ENCODE measurements at places on chromosomes 1 and 21.

DNA sequence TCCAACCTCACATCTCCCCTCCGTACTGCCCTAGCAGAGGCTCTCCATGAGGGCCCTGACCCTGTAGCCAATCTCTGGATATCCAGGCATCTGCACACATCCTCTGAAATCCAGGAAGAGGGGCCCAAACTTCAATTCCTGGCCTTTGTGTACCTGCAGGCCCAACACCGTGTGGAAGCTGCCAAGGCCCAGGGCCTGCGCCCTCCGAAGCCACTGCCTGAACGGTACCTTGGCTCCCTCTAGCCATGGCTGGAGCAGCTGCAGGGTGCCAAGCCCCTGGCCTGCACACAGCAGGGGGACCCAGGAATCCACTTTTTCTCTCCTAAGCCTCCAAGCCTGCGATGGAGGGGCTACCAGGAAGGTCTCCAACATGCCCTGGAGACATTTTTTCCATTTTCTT lies 84.2 kb downstream of the PTGER3 start:
- DNase-seq, result no peak

DNA sequence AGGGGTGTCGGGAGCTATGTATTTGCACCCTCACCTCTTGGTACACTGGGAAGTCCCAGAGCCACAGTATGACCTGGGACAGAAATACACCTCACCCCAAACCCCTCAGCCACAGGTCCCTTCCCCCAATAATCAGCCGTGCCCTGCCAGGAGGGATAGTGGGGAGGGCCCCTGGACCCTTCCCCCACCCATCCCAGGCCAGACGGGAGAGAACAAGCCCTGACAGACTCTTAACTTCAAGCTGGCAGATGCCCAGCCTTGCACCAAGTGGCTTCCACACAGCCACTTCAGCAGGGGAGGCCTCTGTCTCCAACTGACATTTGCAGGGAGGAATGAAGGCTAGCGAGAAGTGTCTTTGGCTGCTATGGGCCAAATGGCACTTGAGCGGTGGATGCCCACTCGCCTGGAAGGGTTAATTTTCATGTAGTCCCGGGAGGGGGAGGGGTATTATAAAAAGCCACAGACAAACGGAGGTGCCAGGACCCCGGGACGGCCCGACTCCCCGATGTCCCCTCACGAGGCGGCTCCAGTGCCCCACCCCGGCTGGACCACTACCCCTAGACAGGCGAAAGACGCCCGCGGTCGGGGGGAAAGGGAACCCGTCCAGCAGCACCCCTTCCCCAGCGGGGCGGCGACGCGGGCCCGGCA lies 495 bp downstream of the SYNC start:
- peak; percentile 55 for DNase-seq

DNA sequence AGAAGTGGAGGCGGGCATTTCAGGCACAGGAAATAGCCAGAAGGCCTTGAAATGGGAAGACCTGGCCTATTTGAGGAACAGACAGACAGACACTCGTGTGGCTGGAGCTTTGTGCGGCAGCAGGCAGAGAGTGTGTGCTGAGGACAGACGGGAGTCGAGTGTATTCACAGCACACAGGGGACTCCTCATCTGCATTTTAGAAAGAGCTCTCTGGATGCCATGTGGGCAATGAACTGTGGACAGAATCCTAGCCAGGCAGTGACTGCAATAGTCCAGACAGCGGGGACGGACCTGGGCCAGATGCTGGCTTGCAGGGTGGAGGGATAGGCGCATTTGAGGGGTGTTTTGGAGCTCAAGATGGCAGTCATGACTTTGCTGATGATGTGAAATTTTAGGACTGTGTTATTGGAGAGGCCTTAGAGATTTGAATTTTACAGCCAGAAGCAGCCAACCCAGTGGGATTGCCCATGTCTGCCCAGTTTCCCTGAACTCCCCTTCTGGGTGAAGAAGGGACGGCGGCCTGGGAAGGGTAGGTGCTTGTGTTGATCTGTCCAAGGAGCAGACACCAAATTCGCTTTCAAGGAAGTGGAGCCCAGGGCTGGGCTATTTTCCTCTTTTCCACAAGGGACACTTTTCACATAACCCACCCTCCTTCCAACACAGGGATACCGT lies 43.7 kb downstream of the CHAF1B start:
- DNase-seq, result no peak

DNA sequence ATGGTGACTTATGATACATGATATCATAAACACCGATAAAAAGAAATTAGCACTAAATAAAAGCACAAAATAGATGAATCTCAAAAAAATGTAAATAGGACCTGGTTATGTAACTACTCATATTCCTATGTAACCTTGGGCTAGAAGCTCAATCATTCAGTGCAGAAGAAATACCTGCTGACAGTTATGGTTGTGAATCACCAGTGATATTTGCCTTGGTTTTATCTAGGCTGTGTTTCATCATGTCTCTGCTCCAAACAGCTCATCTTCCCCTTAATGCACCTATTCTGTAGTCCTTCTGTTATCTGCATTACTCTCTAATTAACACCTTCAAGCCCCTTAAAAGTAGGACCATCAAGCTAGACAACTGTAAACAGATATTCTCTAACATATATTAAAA lies 16.3 kb upstream of the PIGC start:
- DNase-seq, result no peak

- DNase-seq, result no peak
These were observed 204.9 kb downstream of the MRPL39 start for GRCh38 chr21:25402134-25402961.

DNA sequence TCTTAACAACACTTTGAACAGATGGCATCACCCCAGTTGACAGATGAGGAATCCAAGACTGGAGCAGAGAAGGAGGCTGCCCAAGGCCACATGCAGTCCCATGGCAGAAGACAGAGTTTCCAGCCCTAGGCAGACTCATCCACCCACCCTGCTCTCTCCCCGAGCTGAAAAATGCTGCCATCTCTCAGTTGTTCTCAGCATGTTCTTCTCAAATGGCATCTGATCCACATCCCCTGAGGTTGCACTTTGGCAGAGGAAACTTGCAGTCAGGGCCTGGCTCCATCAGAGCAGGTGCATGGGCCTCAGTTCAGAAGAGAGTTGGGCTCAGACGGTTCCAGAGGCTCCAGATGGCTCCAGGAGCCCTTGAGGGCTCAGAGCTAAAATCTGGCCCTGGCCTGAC lies 709.4 kb downstream of the MATN1 start:
- no peak for DNase-seq

DNA sequence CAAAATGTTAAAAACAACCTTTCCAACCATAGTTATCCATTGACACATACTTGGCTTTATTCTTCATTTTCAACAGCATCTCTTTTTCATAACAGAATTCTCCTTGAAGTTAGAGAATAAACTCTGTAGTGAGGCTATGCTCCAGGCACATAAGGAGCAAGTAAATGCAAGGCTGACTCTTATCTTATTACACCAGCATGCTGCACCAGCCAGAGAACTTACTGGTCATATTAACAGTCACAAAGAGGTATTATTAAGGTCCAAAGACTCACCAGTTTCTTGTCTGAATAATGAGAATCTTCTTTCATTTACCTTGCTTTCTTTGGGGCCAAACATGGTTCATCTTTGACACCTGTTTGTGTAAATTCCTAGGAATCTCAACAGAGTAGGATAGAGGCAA lies 71.3 kb upstream of the IVNS1ABP start:
- DNase-seq, result no peak
